T follicular helper cell (primary cell): ENCODE measurements at places on chromosomes 4 and X.

- DNase-seq = no peak
Measured at GRCh38 chr4:53932796-53933610, 131.4 kb downstream of the CHIC2 start.

- DNase-seq = no peak
Measured at GRCh38 chrX:133971586-133971985, 13.8 kb downstream of the GPC3 start.

GRCh38 chr4:6944301-6945051 is 34.9 kb downstream of the TBC1D14 start:
- no peak for DNase-seq

- DNase-seq = no peak
Measured at GRCh38 chr4:15104825-15105224, 102.5 kb downstream of the CPEB2 start.

DNA sequence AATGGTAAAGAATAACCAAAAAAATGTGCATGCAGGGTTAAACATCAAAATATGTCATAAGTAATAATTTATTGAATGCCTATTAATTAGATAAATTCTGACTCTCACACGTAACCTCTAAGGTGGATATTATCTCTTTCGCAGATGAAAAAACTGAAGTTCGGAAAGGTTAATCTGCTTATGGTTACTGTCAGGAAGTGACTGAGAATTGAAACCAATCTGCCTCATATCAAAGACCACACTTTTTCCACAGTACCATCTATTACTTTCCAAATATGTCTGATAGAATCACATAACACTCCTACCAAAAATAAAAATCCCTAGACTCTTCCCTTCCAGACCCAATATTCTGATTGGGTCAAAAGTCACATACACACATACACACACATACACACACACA is 6.2 kb downstream of the CHIC2 start:
- DNase-seq = no peak

- no peak for DNase-seq
Measured at GRCh38 chrX:55523356-55523755, 33.7 kb upstream of the USP51 start.

DNA sequence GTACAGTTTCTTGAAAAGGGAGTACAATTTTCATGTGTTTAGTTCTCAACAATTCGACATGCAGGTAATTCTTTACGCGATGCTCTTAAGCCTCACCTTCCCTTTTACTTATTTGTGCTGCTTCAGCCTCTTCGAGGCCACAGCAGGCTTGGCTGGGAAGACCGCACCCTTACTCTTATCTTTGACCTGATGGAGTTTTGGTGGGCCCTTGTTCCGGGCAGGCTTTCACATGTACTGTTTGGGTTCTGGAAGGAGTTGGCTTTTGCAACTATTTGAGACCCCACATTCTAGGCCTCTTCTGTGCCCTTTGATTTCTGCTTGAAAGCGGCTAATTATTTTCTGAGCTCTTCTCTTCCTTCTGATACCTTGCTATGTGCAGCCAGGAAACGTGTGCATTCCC is 60.2 kb downstream of the FAM193A start:
- DNase-seq = no peak

DNA sequence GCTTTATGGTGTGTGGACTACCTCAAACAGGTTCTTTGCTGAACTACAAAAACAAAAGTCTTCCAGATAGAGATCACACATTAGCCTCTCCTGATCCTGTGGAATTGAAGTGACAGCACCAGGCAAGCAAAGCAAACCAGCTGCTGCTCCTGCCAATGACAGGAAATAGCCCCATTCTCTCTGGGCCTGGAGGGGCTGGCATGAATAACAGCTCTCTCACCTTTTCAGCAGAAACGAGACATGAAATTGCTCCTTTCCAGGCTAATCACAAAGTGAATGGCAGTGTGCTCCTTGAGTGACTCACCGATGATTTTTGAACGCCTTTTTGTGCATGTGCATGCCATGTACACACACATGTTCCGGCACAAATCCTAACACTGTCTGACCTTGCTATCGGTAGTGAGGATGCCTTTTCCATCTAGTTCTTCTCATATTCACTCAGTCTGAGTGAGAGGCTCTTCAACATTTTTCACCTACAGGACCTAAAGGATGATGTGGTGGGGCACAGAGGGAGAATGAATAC is 24.4 kb downstream of the MFAP3L start:
- DNase-seq = no peak

GRCh38 chrX:131901546-131901945 is 121.6 kb upstream of the STK26 start:
- no peak for DNase-seq

GRCh38 chrX:68490644-68491043 is 8.2 kb upstream of the YIPF6 start:
- DNase-seq = no peak

- DNase-seq = no peak
Measured at GRCh38 chr4:82373486-82373815, 340 bp downstream of the HNRNPD start.

GRCh38 chr4:152500800-152501434 is 35.0 kb downstream of the FBXW7 start:
- DNase-seq = peak; percentile 32

GRCh38 chr4:26570596-26570995 is 13.3 kb upstream of the TBC1D19 start:
- DNase-seq = no peak

GRCh38 chr4:38871593-38871992 is 4.0 kb downstream of the FAM114A1 start:
- no peak for DNase-seq

DNA sequence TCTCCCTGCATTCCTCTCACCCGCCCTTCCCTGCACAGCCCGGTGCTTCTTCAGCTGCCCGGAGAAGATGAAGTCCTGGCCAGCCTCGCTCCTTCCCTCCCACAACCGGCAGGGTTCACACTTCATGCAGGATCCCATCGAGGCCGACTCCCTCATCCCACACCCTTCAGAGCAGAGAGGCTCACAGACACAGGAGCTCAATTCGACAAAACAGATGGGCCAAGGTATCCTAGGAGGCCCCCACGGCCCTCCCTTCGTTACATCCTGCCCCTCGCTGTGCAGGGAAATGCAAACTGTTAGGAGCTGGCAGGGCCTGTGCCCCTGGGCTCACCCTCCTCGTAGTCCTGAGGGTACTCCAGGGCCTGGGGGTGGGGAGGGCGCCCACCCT is 238.1 kb downstream of the DHRSX start:
- DNase-seq = no peak

GRCh38 chr4:157075811-157076577 is at the start of gene GLRB:
GLRB (plus strand) TSS chr4:157076150; CDS start chr4:157078025, 1,875 bp downstream.
- DNase-seq = no peak

- no peak for DNase-seq
Measured at GRCh38 chr4:15648600-15648999, 6.6 kb downstream of the FBXL5 start.

GRCh38 chrX:2497961-2498780 is 2.6 kb downstream of the DHRSX start:
- DNase-seq = no peak

DNA sequence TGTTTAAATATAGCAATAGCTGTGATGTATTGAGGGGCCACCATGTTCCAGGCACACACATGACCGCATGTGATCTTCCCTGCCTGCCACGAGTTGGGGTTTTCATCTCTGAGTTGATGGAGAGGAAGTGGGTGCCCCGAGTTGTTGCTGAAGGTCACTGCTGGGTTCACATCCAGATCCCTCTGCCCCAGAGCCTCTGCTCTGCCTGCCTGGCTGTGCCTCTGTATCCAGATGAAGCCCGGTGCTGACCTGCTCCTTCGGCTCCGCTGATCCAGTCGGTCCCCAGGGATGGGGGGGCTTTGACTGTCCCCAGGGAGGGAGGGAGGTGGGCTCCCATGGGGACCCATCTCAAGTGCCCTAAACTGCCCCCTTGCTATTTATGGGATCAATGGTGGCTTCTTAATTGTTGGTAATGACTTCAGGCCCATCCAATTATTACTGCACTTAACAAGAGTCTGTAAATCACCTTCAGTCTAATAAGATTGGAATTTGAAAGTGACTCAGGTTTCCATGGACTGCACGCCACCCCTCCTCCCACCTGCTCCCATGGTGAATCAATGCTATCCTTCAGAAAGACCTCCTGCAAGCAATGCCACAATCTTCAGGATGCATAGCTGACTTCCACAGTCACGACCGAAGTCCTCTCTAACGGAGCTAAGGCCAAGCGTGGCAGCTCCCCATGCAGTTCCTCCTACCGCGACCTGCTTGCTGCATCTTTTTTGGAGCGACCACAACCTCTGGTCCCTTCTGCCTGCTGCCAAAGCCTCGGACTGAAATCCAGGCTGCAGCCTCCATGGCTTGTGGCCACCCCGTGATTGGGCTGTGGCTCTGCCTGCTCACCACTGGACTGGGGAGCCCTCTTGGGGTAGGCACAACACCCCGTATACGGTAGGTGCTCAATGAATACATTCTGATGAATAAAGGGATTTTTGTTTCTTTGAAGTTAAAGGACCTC is 73.1 kb downstream of the CPZ start:
- no peak for DNase-seq

GRCh38 chrX:147626605-147627004 is 285.1 kb upstream of the FMR1 start:
- DNase-seq = no peak

DNA sequence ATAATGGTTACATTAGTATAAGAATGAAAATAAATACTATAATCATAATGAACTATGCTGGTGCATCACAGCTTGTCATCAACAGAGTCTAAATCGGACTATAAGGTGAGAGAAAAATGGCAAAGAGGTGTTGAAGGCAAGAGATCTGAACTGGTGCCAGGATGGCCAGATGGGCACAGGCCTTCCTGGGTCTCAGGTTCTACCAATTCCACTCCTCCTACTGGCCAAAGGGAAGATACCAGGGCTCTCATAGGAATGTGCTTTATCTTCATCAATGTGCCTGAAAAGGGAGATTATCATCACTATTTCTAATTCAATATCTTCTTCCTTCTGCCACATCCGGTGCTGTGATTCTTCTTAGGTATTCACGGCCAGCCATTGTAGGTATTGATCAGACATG is 107.6 kb downstream of the GASK1B start:
- DNase-seq = no peak

DNA sequence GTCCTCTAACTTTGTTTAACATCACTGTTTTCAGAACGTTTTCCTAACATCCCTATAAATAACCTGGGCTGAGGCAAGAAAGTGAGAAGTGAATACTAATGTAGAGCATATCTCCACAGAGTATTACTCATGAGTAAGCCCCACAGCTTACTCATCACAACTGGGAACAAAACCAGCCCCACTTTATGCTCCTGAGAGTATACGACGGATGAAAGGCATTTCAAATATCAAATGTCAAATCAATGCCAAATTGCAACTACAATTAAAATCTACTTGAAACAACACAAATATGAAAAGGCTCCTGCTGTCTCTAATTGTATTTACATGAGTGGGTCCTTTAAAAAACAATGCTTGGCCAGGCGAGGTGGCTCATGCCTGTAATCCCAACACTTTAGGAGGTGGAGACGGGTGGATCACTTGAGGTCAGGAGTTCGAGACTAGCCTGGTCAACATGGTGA is 41.2 kb downstream of the SH3RF1 start:
- no peak for DNase-seq

DNA sequence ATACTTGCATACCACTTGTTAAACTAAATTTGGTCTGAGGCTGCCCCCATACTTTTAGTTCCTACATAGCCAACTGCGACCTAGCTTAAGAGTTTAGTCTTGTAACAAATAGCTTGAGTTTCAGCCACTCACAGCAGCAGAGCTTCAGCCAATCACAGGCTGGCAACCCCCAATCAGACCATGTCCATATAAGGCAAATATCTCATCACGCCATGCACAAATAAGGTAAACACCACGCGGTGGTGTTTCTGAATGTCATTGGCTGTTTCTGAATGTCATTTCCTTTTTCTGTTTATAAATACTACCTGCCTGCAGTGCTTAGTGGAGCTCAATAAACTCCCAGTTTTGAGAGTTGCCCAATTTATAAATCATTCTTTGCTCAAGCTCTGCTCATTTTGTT is 143.1 kb upstream of the MAD2L1 start:
- no peak for DNase-seq

DNA sequence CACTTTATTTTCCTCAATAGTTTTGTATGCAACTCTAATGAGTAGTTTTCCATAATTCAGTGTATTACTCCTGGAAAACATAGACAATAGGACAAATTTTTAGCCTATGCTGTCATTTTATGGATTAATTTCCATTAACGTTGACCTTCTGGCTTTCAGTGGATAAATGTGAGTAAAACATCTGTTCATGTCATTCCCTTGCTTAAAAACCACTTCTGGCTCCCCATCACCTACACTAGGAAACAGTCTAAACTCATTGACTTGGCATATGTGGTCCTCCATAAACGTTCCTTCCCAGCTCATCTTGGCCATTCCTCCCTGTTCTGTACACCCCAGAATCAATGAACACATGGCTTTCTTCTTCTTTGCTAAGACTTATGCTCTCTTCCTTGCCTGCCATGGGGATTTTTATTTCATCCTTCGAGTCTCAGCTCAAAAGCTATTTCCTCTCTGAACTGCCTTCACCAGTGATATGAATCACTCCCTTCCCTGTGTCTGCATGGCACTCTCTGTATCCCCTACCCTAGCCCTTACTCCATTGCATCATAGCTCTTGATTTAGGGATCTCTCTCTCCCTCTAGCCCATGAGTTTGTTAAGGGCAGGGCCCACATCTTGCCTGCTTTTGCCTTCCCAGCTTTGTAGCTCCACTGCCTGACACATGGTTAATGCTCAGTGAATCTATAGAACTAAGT is 34.8 kb downstream of the DOCK11 start:
- DNase-seq = no peak

DNA sequence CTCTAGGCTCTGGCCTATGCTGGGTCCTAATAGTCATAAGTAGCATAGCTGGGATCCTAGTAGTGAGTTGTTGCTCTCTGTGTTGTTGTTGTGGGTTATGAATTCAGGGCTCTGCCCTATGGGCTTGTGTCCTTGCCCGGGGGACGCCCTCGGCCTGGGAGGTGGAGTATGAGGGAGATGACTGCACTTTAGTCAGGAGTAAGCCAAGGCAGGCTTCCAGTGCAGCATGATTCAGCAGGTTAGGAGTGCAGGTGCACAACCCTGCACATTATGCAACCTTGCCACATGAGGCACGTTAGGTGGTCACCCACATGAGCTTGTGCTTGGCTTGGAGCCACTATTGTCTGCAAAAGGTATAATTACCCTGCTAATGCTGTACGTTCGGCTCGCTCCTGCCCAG is 58.4 kb upstream of the CCDC149 start:
- no peak for DNase-seq

DNA sequence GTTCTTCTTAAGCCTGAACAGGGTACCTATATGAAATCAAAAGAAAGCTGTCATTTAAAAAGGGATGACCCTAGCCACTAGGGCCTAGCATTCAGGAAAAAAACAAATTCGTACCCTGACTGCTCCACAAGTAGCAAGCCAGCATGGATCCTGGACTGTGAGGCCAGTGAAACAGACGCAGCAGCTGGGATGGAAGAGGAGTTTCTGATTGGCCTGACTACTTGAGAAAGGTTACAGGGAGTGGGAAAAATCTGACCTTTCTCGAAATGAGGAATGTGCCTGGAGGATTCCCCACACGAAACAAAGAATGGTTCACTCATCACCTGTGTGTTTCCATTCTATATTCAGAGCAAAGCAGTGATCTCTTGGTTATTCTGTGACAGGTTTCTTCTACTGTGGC is 87.6 kb upstream of the JADE1 start:
- DNase-seq = no peak
